Kidney glomerular epithelial cell (primary cell): ENCODE measurements at places on chromosomes 6 and 20.

DNA sequence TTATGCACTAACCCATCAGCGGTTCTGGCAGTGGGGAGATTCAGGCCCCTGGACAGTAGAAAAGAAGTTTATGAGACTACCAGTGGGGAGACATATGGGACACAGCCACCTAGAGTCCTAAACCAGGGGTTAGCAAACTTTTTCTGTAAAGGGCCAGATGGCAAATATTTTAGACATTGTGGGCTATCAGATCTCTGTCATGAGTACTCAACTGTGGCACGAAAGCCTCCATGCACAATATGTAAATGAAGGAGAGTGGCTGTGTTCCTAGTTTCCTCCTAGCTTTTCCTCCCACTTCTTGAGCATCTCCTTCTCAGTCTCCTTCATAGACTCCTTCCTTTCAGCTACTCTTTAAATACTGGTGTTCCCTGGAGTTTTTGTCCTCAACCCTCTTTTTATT is 3.3 kb upstream of the HLA-DMA start:
- no peak for DNase-seq

DNA sequence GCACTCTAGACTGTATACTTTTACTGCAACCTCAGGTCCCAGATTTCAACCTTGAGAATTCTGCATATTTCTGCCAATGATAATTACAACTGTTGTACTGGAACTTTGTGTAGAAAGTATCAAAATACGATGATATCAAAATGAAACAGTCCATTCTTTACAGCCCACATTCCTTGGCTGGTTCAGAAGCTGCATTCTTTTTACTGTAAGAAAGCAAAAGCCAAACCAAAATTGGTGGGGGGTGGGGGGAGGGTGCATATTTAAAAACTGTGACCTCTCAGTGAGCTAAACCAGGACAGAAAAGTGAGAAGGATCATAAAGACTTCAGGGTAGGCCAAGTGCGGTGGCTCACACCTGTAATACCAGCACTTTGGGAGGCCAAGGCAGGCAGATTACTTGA is 41.8 kb upstream of the UBR2 start:
- no peak for DNase-seq

DNA sequence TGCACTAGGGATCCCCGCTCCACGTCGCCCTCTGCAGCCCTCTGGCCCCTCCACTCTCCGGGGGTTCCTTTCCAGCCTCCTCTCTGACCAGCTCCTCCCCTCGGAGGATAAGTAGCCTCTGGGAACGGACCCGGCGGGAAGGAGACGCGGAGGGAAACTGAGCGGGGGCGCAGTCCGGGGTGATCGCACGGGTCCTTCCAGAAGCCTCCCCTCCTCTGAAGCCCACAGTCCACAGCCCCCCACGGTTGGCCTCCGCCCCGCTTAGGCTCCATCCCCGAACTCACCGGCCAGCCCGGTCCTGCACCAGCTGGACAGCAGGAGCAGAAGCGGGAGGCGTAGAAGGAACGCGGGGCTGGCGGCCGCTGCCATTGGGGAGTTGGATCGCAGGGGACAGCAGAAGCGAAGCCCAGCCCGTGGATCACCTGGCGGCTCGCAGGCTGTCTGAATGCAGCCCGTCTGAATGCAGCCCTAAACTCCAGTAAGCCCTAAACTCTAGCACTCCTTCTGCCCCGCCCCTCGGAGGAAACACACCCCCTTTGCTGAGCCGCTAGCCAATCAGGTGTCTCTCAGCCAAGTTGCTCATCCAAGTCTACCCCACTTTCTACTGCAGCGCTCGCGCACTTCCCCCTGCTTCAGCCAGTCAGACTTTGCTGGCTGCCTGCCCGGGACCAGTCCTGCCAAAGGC is at the start of gene RAET1G:
RAET1G (minus strand) TSS at position 480 of the 685 bp plus-strand sequence; CDS start at position 369, 111 bp downstream.
- DNase-seq = peak; percentile 90

DNA sequence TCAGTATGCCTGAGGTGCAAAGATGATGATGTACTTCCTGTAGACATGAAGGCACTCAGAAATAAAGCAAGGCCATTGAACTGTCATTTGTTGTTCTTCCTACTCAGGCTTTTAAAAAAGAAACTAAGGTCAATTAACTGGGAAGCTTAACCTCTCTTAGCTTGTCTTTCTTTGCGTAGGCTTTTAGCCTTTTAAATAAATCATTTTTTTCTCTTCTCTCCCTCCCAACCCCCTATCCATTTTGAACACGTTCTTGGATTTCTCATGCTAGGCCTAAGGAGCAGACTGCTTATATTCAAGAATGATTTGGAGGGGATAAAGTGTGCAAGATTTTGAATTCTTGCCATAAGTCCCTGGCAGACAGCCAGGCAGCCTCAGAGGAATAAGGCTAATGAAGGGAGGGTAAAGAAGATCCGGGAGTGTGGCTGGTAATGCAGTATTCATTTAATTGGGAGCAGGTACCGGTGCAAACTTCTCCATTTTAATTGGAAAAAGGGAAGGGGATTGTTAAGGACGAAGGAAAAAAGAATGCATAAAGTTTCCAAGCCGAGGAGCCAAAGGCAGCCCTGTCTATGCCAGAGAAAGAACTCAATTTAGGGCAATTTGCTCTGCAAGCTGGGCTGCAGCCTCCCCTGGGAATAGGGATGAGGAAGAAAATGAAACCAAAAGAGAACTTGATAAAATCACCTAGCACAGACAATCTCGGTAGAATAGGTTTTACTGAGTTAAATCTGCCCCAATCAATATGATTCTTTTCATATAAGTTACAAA is 343.8 kb upstream of the MMS22L start:
- DNase-seq = no peak

- DNase-seq = no peak
These were observed 224.0 kb upstream of the GMDS start for GRCh38 chr6:2469428-2469827.

- no peak for DNase-seq
These were observed 53.6 kb downstream of the CDC40 start for GRCh38 chr6:110233770-110234374.

GRCh38 chr20:52035498-52035897 is 156.1 kb downstream of the ZFP64 start:
- DNase-seq = no peak

DNA sequence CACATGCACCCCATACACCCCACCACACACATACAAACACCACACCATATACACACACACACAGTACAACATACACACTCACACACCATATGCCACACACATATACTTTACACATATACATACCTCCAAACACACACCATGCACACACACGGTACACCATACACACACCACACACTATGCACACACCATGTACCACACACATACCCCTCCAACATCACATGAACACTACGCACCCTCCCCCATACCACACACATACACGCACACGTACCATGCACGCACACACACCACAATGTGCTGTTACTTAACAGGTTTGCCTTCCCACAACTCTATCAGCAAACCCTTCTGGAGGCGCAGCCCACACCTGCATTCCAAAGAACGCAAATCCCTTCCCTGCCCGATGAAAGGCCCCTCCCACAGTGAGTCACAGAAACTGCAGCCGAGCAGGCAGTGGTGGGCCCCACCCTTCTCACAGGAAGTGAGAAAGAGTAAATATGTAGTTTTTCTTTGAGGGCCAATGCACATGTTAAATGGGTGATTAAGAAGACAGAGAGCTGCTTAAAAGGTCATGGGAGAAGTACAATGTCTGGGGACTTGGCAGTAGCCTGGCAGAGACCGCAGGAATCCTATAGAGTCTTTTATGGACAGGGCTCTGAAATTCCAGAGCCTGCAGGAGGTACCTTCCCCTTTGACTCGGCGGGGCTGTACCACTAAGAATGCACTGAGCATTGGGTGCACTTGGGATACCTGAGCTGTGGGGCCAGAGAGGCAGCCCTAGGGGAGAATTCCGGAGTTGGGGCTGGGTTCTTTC is 34.1 kb upstream of the EZR start:
- DNase-seq = peak; percentile 97

DNA sequence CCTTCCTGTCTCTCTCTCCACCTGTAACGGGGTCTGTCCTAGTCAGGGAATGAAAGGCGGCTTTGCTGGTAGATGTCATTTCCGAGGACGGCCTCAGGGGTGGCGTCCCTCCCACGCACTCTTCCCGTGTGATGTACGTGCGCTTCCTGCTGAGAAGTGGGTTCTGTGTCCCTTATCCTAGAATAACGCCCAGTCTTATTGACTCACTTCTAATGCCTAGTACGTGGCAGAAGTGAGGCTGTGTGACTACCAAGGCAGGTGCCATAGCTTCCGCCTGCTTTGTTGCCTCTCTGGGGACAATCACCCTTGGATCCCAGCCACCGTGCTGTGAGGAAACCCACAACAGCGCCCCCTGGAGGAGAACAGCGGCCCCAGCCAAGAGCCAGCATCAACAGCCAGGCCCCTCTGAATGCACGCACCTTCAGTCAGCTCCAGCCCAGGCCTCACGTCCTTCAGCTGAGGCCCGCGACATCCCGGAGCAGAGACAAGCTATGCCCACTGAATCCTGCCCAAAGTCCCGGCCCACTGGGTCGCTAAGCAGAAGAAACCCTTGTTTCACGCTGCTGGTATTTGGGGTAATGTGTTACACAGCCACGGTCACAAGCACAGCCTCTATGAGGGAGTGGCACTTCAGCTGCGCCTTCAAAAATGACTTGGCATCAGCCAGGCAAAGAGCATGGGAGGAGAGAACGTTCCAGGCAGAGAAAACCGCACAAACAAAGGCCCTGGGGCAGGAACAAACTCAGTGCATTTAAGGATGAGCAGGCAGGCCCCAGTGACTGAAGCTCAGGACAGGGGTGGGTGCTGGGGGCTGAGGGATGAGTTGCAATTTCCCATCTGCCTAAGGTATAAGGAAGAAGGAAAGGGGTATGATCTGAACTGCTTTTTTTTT is 224.2 kb downstream of the NFATC2 start:
- no peak for DNase-seq

- DNase-seq = no peak
These were observed 359.5 kb upstream of the SPTLC3 start for GRCh38 chr20:12649234-12649633.

DNA sequence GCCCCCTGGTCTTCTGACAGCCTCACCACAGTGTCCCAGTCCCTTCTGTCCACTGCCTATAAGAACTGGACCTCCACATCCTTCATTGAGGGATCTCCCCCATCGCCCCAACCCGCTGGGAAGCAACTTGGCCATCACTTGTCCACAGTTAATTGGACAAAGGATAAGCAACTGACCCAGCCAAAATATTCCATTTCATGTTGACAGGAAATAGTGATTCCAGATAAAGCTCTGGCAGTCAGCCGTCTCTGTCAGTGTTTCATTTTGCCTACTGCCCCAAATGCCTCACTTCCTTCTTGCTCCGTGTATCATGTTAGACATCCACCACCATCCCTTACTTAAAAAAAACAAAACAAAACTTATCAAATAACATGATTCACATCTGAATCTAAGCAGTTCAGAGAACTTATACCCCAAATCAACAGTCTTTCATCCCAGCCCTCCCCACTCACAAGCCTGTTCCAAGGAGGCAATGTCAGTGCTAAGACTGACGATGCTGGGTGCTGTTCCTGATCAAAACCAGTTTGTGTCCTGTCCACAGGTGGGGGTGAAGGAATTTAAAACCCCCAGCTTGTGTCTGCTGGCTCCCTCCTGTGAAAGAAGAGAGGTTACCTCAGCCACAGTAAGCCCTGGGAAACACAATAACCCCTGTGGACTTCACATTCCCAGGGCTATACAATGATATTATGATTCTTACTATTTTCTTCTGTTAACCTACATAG is 162.5 kb downstream of the WDR27 start:
- DNase-seq = no peak

- DNase-seq = no peak
These were observed 297.2 kb downstream of the C6orf118 start for GRCh38 chr6:165012183-165012582.

GRCh38 chr6:154164397-154164796 is 125.4 kb downstream of the OPRM1 start:
- peak; percentile 35 for DNase-seq

GRCh38 chr20:54088430-54088829 is 18.0 kb upstream of the BCAS1 start:
- no peak for DNase-seq

DNA sequence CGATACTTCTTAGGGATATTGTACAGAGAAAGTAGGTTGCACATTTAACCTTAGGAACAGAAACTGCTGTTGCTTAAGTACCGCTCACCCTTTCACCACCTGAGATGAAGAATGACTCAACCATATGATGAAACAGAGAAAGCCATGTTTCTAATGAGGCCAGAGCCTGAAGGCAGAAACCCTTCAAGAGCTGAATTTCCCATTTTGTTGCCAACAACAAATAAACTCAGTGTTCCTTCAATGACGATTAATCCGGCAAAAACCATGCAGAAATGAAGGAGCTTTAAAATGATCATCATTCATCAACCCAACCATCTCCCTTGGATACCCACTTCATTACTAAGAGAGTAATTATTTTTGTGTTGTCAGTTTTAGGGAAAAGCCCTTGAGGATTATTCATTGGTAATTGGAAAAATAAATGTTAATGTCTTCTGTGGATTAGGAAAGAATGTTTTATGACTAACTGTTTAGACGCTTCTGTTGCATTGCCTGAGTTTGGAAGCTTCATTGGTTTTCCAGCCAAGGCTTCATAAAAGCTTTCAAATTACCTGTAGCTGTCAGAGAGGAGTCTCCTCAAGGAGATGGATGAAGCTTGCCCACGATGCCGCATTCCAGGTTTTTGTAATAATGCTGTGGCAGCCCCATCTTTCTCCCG is 112.1 kb upstream of the IYD start:
- DNase-seq = peak; percentile 13

- no peak for DNase-seq
These were observed 2.0 kb downstream of the MYB start for GRCh38 chr6:135183002-135183531.

DNA sequence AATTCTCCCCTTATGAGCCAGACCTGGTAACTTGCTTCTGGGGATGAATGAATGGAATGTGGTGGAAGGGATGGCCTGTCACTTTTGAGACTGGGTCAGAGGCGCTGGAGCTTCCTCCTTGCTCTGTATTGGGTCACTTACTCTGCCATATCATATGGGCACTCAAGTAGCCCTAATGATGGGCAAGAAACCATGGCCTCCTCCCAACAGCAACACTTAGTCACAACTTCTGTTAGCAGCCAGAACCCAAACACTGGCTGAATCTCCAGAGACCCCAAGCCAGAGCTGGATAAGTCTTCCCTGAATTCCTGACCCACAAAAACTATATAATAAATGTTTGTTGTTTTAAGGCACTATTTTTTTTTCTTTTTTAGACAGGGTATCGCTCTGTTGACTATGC is 5.5 kb downstream of the E2F1 start:
- no peak for DNase-seq

- DNase-seq = no peak
These were observed 35.4 kb downstream of the CEP250 start for GRCh38 chr20:35490736-35491181.

- DNase-seq = no peak
These were observed 115.8 kb downstream of the FOXO3 start for GRCh38 chr6:108676555-108676954.

- no peak for DNase-seq
These were observed 785 bp upstream of the THBD start for GRCh38 chr20:23050076-23050838.
